ENCODE measurements at places on chromosomes 16 and 17.

DNA sequence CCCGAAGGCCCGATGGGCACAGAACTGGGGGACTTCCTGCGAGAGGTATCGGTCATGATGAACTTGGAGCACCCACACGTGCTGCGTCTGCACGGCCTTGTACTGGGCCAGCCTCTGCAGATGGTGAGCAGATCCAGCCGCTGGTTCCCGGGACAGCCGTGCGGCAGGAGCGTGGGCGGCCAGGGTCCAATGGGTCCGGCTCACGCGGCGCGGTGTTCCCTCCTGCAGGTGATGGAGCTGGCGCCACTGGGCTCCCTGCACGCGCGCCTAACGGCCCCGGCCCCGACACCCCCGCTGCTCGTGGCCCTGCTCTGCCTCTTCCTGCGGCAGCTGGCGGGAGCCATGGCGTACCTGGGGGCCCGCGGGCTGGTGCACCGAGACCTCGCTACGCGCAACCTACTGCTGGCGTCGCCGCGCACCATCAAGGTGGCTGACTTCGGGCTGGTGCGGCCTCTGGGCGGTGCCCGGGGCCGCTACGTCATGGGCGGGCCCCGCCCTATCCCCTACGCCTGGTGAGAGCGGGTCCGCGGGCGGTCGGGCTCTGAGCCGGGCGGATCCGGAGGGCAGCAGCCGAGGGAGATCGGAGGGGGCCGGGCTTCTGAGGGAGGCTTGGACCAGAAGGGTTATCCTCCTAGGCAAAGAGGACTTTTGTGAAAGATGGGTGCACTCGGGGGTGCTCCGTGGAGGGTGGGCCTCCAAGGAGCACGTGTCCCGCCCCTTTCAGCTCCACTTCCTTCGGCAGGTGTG is 3.0 kb downstream of the TNK1 start:
- DNase-seq = peak; percentile 88

DNA sequence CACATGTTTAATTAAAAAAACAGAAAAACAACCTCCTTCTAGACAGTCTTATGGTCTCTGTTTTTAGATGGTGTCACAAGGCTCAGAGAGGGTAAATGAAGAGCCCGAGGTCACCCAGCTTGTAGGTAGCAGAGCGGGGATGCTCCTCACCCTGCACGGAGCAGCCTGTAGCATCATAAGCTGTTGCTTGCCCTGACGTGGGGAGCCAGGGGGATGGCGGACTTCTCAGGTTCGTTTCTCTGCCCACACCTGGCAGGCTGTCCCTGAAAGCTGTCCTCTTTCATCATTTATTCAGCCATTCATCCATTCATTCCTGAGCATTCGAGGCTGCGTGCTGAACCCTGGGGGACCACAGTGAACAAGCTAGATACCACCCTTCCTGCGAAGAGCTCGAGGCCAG is 75.7 kb upstream of the KSR1 start:
- DNase-seq = no peak

GRCh38 chr17:77852731-77853130 is 105.8 kb upstream of the TNRC6C start:
- DNase-seq = no peak

DNA sequence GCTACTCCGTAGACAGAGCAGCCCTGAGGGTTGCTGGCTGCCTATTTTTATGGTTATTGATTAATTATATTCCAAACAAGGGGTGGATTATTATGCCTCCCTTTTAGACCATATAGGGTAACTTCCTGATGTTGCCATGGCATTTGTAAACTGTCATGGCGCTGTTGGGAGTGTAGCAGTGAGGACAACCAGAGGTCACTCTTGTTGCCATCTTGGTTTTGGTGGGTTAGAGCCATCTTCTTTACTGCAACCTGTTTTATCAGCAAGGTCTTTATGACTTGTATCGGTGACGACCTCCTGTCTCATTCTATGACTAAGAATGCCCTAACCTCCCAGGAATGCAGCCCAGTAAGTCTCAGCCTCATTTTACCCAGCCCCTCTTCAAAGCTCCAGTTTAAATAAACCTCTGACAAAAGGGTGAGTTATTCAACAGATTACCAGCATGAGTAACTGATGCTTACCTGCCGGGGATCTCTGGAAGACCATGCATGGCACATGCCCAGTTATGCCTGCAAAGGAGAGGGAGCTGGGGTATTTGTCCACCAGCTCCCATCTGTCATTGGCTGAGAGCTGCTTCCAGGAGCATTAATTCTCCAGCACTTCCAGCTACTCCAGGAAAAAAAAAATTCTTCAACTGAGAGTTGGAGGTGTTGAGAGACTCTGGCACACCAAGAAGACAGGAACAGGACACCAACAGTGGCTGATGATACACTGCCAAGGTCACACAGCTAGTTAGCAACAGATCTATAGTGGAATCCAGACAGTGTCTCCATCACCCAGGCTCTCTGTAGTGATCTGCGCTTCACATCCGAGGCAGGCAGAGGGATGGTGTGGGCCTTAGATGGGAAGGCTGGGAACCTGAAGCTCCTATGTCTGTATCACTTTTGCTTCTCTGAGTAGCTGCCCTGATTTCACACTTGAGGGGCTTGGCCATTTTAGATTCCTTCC is 36.6 kb upstream of the IL21R start:
- no peak for DNase-seq

DNA sequence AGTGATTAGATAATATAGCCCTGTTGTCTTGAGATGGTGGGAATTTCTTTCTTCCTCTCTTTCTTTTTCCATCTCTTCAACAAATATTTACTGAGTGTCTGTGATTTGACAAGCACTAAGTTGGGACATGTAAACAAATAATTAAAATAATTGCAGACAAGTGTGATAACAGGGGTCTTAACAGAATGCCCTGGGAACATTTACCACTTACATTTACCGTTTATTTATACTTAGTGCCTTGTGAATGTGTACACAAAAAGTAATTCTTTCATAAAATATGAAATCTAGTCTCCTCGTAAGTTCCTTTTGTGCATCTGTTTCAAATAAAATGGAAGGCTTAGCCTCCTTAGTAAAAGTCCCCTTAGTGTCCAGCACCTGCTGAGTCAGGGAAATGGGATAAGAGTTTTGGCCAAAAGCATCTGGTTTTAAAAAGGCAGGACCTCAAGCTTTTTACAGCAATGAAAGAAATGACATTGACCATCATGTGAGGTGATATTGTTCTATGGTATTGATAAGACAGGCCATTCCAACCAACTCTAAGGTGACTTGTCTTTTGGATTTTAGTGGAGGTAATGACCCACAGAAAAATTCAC is 188.2 kb downstream of the HS3ST3B1 start:
- no peak for DNase-seq

DNA sequence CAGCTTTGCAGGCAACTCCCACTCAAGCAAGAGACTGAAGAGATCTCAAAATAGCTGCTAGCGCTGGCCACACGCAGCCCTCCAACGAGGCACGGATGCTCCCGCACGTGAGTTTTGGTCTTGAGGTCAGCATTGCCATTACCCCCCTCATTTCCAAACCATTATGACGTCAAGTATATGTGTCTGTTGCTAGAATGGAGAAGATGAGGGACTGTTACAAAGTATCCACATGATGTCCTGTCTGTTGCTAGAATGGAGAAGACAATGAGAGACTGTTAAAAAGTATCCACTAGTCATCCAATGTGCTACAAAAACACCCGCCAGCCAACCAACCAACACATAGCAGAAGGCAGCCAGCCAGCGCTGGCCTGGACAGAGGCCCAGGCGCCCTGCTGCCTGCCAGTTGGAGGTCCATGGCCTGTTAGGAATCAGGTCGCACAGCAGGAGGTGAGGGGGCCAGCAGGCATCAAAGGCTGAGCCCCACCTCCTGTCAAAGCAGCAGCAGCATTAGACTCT is 24.8 kb downstream of the KLHDC4 start:
- no peak for DNase-seq

DNA sequence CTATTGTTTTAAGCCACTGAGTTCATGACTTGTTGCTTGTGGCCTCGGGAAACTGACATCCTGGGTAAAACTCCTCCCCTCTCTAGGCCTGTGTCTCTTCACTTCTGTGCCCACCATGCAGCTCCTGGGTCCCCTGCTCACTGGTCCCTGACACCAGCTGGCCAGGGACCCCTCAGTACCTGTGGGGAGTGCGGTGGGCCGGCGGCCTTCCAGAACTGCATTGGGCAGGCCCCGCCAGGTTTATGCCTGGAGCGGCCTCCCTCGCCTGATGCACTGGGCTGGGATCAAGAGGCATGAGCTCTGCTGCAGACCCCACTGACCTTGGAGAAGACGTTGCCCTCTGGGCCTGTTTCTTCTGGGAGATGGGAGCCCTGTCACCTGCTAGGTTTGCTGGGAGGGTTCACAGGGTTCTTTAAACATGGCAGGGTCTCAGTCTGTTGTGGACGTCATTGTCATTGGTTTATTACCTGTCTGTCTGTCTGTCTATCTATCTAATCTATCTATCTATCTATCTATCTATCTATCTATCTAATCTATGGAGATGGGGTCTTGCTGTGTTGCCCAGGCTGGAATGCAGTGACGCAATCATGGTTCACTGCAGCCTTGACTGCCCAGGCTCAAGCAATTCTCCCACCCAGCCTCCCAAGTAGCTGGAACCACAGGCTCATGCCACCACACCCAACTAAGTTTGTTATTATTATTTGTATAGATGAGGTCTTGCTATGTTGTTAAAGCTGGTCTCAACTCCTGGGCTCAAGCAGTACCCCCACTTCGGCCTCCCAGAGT is 21.5 kb upstream of the RMI2 start:
- no peak for DNase-seq

DNA sequence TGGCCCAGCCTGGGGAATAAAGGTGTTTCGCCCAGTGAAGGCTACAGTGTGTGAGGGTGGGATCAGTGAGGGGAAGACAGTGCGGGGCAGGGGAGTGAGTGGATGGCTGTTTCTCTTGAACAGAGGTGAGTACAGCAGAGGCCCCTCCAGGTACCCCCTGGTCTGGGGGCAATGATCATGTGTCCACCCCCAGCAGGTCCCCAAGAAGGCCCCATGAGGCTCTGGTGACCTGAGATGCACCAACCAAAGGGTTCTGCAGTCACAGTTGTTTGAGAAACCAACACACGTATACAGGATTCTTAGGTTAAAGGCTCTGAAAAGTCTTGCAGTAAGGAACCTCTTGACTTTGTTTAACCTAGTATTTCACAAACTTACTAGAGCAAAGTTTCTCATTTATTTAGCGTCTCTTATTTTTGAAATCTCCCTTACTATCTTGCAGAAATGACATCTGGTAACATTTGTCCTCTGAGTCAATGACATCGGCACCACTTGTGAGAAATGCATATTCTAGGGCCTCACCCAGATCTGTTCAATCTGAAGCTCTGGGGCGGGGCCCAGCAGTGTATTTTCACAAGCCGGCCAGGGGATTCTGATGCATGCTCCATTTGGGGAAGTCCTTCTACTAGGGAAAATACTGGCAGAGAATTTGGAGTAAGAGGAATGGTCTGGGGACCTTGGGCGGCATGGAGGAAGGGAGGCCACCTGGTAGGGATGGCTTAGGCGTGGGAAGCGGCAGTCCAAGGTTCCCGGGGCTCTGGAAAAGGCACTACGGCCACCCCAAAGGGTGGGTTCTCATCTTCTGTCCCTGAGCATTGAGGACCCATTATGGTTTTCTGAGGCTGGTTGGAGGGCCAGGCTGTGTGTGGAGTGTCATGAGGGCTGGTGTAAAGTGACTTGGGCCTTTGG is 217.3 kb downstream of the NTN1 start:
- no peak for DNase-seq

DNA sequence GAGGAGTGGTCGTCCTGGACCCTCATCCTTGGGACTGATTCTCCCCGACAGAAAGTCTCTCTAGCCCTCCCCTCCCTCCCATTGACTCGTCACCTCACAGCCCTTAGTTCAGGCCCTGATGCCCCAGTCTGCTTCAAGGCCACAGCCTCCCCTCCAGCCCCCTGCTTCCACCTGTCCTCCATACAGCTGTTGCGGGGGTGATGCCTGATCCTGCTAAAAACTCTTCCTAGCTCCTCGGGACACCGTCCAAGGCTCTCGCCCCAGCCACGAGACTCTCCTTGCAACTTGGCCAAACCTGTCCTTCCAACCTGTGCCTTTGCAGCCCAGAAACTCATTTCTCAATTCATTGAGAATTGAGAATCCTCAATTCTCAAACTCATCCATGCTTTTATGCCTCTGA is 6.8 kb downstream of the STAC2 start:
- no peak for DNase-seq

DNA sequence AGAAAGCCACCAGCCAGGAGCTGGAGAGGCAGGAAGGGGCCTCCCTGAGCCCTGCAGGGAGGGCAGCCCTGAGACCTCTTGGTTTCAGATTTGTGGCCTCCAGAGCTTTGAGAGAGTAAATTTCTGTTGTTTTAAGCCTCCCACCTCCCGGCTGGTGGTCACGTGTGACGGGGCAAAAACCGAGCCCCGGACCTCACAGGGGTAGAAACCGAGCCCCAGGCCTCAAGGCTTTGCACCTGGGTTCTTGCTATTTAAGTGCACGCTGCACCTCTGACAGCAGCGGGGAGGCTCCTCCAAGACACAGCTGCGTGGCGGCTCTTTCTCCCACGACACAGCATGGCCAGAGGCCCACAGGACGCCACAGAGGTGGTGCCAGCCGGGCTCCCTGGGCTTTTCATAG is 17.4 kb upstream of the ZC3H18 start:
- no peak for DNase-seq

DNA sequence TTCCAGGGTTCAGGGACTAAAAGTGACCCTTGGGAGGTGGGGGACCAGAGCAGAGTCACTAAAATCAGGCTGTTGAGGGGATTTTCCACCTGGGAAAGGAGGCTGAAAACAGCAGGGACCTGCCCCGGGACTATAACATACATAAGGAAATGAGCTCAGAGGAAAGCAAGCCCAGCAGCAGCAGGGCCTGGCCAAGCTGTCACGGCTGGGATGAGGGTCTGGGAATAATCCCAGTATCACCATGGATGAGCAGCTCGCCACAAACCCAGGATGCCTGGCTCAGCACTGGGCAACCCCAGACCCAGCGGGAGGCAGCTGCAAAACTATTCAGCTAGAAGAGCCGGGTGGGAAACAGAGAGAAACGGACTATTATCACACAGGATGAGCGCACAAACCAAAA is 72.4 kb downstream of the RPH3AL start:
- no peak for DNase-seq

DNA sequence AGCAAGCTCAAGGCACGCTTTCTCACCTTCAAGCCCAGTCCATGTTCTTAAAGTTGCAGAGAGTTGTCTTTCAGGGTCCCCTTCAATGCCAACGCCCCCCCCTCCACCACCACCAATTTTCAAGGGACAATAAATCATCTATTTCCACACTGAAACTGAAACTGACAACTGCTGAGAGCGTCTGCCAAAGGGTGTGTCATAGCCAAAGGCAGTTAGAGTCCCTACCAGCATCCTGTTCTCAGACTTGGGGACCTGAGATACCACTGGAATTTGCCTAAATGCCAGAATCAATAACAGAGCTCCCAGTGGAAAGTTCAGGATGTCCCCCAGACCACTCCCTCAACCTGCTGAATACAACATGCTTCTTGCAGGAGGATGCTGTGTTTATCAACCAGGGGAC is 133.2 kb upstream of the SOX9 start:
- no peak for DNase-seq

- DNase-seq = no peak
Measured at GRCh38 chr17:66716236-66717026, 118.5 kb upstream of the CACNG5 start.

GRCh38 chr17:64533784-64534183 is 27.0 kb downstream of the CEP95 start:
- DNase-seq = no peak
